ENCODE measurements at places on chromosomes 6 and 20. TPM values are rescaled to one million over a fixed set of nuclear protein-coding genes. Genes with fewer than 3 reads are reported as not detected.

Gene TMC2
- total RNA-seq = not detected

Gene SCGN
- not detected for total RNA-seq

Gene UFL1
- total RNA-seq = 9.6 TPM

Gene BLCAP
- 43.2 TPM for total RNA-seq

Gene EYS
- total RNA-seq = 0.07 TPM

Gene SPO11
- not detected for total RNA-seq

Gene SPAG4
- 4.3 TPM for total RNA-seq

Gene RSPO3
- total RNA-seq = 85.2 TPM

Gene ZNF322
- 4.6 TPM for total RNA-seq

Gene ATP9A
- 11.1 TPM for total RNA-seq

Gene BMP5
- not detected for total RNA-seq

Gene FAM120B
- 10.4 TPM for total RNA-seq

Gene HLA-DPA1
- not detected for total RNA-seq

Gene ELOVL5
- total RNA-seq = 59.6 TPM

Gene CDH4
- 7.7 TPM for total RNA-seq

Gene GNAS-AS1
- total RNA-seq = not detected

Gene SLC17A9
- not detected for total RNA-seq

Gene SULF2
- 22.8 TPM for total RNA-seq

Gene PRPF6
- total RNA-seq = 53.6 TPM

Gene ECT2L
- total RNA-seq = not detected

Gene DEFB124
- total RNA-seq = not detected

Gene ATP6V1G2
- 0.72 TPM for total RNA-seq

Gene TFAP2D
- total RNA-seq = not detected

Gene BPIFB1
- 0.08 TPM for total RNA-seq

Gene PLCB1
- 0.58 TPM for total RNA-seq

Gene PKIB
- total RNA-seq = 1.6 TPM

Gene SSR1
- total RNA-seq = 82.7 TPM

Gene PLG
- not detected for total RNA-seq

Gene HLA-DRA
- total RNA-seq = not detected

Gene RIPOR3
- 0.08 TPM for total RNA-seq

Gene AIF1
- not detected for total RNA-seq

Gene PRDM13
- 0.84 TPM for total RNA-seq

Gene CAPN11
- not detected for total RNA-seq

Gene XKR7
- total RNA-seq = not detected

Gene FYN
- total RNA-seq = 3.6 TPM

Gene SLC26A8
- not detected for total RNA-seq

Data from A549 treated with GW870086 at 1 μM for 4 hours (cell line).